ENCODE measurements at places on chromosomes 1 and 21.
A peak's percentile ranks its signal among the peaks of the same experiment; 100 is the strongest.

GRCh38 chr1:17232759-17233661 lies 15.9 kb upstream of the PADI3 start:
- DNase-seq = peak; percentile 63

DNA sequence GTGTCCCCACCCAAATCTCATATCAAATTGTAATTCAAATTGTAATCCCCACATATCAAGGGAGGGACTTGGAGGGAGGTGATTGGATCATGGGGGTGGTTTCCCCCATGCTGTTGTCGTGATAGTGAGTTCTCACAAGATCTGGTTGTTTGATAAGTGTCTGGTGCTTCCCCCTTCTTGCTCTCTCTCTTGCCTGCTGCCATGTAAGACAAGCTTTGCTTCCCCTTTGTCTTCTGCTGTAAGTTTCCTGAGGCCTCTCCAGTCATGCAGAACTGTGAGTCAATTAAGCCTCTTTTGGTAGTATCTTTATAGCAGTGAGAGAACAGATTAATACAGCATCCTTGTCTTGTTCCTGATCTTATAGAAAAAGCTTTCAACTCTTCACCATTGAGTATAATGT lies 6.5 kb upstream of the LRRC39 start:
- DNase-seq = no peak

- peak; percentile 82 for DNase-seq
These were observed 47.6 kb downstream of the IER5 start for GRCh38 chr1:181135815-181136737.

GRCh38 chr1:11925938-11926292 lies 312 bp downstream of the KIAA2013 start:
- DNase-seq = no peak

DNA sequence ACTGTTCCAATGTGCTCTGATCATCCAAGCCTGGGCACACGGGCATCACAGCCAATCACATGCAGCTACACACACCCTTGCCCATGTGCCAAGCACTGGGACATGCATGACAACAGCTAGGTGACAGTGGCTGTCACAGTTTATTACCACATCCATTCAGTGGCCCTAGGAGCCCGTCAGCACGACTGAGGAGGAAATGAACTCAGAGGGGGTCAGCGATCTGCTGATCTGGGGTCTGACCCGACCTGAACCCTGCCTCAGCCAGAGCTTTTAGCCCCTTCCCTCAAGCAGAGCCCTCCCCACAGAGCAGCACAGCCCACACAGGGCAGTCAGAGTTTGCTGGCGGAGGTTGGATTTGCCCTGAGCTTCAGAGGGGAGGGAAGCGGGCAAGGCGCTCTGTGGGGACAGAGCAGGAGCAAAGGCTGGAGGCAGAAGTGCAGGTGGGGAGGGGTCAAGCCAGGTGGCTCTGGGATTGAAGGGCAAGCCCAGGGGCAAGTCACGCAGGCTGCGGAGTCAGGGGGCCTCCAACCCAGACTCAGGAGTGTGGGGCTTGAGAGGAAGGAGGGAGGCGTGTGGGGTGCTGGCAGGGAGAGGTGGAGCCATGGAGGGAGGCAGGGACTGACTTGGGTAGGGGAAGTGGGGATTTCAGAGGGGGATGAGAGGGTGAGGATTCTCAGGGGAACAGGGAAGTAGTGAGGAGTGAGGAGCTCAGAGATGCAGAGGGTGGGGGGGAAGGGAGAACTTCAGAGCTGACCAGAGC lies 10.4 kb downstream of the SH3BGRL3 start:
- no peak for DNase-seq

GRCh38 chr1:39776886-39777285 lies 5.7 kb upstream of the OXCT2 start:
- DNase-seq = no peak

- peak; percentile 63 for DNase-seq
These were observed 54.4 kb upstream of the BCL10 start for GRCh38 chr1:85330711-85331290.

DNA sequence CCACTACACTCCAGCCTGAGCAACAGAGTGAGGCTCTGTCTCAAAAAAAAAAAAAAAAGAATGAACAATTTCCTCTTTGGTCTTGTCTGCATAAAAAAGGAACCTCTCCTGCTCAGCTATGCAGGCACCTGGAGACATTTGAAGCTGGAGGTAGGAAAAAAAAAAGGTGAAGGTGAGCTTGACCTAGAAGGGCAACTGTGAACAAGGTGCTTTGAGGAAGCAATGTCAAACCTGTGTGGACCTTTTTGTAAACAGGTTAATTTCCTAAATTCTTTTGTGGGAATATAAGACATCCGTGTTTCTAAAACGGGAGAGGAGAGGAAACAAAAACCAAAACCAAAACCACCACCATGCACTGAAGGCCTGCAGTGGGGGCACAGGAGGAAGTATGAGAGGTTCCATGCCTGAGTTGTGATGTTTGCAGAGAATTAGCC lies 77.5 kb downstream of the SLC45A1 start:
- DNase-seq = no peak

DNA sequence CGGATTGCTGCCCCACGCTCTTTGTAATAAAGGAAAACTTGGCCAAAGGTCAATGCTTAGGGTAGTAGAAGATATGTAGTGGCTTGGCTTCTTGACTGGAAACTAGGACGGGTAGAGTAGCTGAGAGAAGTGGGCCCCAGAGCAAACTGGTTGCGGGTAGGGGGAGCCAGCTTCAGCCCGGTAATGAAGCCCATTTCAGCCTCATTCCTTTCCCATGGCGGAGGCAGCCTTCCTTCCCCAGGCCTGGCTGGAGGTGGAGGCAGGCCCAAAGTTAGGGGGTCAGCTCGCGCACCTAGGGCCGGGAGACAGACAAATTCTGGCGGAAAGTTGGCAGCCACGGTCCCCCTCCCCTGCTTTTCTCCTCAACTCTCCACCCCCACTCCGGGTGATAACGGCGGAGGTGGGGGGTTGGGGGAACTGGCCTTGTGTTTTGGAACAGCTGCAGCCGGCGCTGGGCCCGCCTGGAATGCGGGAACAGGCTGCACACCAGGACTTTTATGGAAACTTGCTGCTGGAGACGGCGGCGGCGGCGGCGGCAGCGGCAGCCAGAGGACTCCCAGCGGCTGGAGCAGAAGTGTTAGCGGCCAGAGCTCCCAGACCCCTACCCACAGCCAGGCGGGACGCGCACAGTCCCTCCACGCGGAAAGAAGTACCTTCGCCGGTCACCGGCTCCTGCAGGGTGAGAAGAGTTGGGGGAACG lies at the start of gene NEXN:
Gene NEXN, plus strand, starts transcription at position 544 of the 700 bp plus-strand sequence. CDS start 27,483 bp downstream, outside the sequence.
- peak; percentile 79 for DNase-seq

GRCh38 chr1:224435999-224436398 lies 1.4 kb upstream of the WDR26 start:
- no peak for DNase-seq

GRCh38 chr1:212980123-212980785 lies 29.9 kb downstream of the VASH2 start:
- peak; percentile 29 for DNase-seq

DNA sequence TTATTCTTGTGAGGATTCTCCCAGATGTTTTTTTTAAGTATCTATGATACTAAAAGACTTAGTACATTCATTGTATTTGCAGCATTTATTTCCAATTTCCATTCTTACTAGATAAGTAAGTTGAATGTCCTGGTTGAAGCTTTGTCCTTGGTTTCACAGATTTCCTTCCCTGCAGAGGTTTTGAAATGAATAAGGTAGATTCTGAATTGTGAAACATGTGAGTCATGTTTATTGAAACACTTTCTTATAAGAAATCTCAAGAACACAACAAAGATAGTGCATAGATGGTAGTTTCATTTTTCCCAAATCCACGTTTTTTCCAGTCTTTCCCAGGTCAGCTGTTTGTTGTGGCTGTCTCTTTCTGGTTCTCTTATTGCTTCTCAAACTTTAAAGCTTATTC lies 24.8 kb downstream of the GABPA start:
- no peak for DNase-seq

DNA sequence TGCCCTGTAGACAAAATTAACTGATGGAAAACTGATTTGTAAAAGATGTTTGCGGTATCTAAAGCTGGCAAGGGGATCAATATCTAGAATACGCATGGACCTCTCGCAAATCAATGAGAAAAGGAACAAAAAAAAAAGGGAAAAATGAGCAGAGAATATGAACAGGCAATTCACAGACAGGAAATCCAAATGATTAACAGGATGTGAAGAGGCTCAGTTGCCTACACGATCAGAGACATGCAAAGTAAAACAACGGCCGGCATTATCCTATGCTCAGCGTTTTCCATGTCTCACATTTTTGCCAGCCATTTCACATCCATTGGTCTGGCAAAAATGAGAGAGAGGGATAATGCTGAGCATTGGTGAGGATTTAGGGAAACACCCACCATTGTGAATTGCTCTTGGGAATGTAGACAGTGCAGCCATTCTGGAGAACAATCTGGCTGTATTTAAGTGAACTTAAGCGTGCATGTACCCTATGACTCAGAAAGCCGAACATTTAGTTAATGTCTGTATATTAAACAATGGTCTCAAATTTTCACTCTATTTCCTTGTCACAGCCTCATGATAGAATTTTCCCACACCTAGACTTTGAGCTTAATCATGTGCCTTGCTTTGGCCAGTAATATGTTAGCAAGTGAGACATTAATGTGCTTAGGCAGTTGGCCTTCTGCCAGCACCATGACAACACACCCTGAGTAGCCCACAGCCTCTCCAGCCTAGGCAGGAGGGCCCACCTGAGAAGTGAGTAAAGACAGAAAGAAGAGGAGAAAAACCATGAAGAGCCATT lies 61.0 kb upstream of the NBPF3 start:
- no peak for DNase-seq

- DNase-seq = no peak
These were observed 23.0 kb upstream of the CRP start for GRCh38 chr1:159737238-159737916.

DNA sequence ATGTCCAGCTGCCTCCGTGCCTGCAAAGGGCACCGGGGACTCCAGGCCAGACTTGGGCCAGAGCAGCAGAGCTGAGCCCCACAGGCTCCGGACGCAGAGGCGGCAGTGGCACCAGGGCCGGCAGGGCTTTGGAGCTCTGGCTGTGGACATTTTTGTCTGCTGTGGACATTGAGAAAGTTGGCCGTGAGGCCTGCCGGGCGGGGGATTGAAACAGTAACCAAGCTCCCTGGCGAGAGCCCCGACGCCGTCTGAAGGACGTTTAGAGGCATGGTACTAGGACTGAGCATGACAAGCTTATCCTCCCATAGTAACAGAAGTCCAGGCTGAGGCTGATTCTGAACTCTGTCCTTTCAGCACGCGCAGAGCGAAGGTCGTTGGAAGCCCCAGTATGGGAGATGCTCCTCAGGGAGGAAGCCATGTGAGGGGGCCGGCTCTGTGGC lies 323.8 kb downstream of the AMY1C start:
- no peak for DNase-seq

GRCh38 chr1:101709721-101710120 lies 287.0 kb downstream of the OLFM3 start:
- DNase-seq = no peak

DNA sequence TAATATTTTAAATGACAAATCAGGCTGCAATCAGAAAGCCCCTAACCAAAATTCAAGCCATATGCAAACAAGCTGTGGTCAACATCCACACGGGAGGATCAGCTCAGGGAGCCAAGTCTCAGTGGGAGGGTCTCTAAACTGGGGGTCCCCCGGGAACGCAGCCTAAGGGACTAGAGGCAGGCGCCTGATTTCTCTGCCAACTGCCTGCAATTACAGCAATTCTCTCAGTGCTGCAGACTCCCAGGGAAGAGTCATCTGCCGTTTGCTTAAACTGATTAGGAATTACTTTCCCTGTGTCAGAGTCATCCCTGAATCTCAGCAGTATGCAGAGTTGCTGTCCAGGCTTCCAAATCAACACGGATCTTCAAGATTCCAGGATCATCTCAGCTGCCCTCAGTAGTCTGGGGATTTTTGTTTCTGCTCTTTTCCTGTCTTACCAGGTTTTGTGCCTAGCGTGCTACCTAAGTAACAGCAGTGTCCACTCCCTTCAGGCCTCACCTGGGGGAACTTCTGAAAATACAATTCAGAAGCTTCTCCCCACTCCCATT lies 247.8 kb downstream of the RRAGC start:
- DNase-seq = no peak

GRCh38 chr21:42446531-42446930 lies 42.8 kb downstream of the UBASH3A start:
- no peak for DNase-seq

DNA sequence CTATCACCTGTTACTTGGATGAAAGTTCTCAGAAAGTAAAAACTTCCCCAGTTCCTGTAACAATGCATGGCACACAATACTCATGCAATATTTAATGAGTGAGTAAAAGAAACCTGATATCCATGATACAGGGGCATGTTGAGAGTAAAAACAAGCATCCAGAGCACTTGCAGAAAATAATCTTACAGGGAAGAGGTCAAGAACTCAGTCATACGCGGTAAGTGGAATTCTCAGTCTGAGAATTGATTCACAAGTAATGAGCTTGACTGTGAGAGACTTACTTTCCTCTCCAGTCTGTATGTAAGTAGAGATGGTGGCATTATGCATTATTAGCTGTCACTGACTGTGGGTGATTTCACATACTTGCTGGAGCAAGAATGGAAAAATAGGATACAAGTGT lies 976.9 kb downstream of the BRINP3 start:
- no peak for DNase-seq

- DNase-seq = peak; percentile 50
These were observed 594 bp downstream of the HDGF start for GRCh38 chr1:156750711-156751450.

- DNase-seq = no peak
These were observed 191.0 kb downstream of the TPR start for GRCh38 chr1:186183970-186184628.

- DNase-seq = no peak
These were observed 16.5 kb downstream of the ATF3 start for GRCh38 chr1:212624976-212625501.

DNA sequence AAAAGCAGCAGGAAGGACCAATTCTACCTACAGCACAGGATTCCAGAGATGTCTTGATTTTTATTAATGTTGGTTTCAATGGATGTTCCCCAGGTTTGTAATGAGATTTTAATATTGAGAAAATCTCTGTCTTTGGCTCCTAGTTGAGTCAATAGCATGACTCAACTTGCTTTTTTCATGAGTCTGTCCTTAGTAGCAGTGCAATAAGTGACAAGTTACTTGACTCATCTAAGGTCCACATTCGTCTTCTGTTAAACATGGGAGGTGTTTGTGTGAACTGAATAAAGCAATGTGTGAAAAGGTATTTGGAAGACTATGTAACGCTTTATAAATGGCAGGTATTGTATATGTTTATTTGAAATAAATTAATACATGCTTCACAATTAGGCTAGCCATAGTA lies 645.0 kb upstream of the PTBP2 start:
- no peak for DNase-seq

- peak; percentile 63 for DNase-seq
These were observed 15.0 kb upstream of the PTPN14 start for GRCh38 chr1:214566158-214567104.
